ENCODE measurements at places on chromosomes 13 and 19. TPM values are rescaled to one million over a fixed set of nuclear protein-coding genes. Genes with fewer than 3 reads are reported as not detected.
A peak's percentile ranks its signal among the peaks of the same experiment; 100 is the strongest.

GRCh38 chr19:57664269-57665127 is 4.2 kb upstream of the ZSCAN4 start:
- peak; percentile 48 for DNase-seq

- DNase-seq, result no peak
Observed at GRCh38 chr13:24654741-24655140, 25.5 kb upstream of the ATP12A start.

The KLK15 gene
- 3.8 TPM for total RNA-seq

DNA sequence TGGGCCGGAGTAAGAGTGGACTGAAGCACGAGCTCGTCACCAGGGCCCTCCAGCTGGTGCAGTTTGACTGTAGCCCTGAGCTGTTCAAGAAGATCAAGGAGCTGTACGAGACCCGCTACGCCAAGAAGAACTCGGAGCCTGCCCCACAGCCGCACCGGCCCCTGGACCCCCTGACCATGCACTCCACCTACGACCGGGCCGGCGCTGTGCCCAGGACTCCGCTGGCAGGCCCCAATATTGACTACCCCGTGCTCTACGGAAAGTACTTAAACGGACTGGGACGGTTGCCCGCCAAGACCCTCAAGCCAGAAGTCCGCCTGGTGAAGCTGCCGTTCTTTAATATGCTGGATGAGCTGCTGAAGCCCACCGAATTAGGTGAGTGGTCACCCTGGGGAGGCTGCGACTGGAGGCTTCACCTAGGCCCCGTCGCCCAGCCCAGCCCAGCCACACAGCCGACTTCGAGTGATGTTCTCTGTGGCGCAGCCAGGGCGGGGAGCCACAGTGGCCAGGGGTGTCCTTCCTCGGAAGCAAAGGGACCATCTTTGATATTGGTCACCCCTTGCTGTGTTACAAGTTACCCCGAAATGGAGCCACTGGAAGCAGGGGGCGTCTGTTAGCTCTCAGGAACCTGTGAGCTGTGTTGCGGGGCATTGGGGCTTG is 5.6 kb downstream of the PIAS4 start:
- no peak for DNase-seq

The MIER2 gene
- total RNA-seq, result 10.2 TPM

The TMEM147 gene
- total RNA-seq, result 59.9 TPM

The ZNF628 gene
- 5.9 TPM for total RNA-seq

GRCh38 chr19:13985771-13986347 is 20.3 kb downstream of the RFX1 start:
- no peak for DNase-seq

DNA sequence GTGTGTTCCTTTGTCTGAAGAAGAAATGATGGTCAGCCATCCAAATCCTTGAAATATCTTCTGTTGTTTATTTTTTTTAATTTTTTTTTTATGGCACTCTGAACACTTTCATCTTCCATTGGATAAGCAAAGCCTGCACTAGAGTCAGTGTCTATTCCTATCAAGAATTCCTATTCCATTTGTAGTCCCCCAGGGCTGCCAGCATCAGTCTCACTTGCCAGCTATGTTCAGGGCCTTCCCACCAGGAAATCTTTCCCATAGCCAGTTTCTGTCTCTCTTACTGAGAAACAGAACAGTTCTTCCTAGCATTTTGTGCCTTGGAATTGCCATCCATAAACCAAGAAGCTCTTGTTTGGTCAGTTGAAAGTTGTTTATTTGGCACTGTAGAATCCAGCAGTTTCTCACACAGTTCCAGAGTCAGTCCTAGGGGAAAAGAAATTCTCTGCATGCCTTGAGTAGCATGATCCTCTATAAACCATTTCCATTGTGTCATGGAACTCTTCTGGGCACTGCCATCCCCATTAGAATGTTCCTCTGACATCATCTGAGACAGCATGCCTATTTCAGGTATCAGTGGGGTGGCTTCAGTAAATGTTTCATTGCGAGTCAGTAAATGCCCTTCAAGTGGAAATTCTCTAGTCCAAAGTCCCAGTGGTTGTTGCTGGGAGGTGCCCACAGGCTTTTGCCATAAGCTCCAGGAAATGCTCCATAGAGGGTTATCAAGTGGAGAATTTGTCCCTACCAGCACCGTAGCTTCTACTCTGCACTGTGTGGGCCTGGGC is 18.7 kb upstream of the SPRYD7 start:
- DNase-seq, result peak; percentile 47

- DNase-seq, result no peak
Observed at GRCh38 chr19:36265856-36266374, 51.0 kb downstream of the ZNF146 start.

GRCh38 chr13:38606699-38607535 is 80.0 kb upstream of the FREM2 start:
- DNase-seq, result no peak

The POU4F1 gene
- not detected for total RNA-seq

DNA sequence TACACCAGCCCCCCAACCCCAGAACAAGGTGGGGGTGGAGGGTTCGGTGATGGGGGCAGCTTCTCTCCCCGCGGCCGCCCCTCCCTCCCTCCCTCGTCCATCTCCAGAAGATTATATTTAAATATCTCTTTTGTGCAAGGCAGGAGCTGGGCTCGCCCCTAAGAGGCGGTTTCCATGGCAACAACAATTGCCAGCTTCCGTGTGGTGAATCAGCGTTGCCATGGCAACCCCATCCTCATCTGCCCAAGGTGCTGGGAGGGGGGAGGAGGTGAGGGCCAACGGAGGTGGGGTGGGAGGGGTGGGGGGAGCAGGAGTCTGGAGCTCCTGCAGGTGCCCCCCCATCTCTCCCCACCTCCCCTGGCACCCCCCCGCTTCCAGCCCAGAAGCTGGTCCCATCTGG is 46.4 kb downstream of the CELF5 start:
- no peak for DNase-seq

The PGLYRP2 gene
- not detected for total RNA-seq

GRCh38 chr19:45254044-45254531 is 3.0 kb downstream of the MARK4 start:
- DNase-seq, result no peak
